ENCODE measurements at places on chromosomes 2 and 18. TPM values are rescaled to one million over a fixed set of nuclear protein-coding genes. Genes with fewer than 3 reads are reported as not detected.

GRCh38 chr2:120901201-120901600, 165.5 kb downstream of the GLI2 start:
- DNase-seq = no peak

GRCh38 chr2:179354739-179355537, 90.3 kb upstream of the SESTD1 start:
- no peak for DNase-seq

DNA sequence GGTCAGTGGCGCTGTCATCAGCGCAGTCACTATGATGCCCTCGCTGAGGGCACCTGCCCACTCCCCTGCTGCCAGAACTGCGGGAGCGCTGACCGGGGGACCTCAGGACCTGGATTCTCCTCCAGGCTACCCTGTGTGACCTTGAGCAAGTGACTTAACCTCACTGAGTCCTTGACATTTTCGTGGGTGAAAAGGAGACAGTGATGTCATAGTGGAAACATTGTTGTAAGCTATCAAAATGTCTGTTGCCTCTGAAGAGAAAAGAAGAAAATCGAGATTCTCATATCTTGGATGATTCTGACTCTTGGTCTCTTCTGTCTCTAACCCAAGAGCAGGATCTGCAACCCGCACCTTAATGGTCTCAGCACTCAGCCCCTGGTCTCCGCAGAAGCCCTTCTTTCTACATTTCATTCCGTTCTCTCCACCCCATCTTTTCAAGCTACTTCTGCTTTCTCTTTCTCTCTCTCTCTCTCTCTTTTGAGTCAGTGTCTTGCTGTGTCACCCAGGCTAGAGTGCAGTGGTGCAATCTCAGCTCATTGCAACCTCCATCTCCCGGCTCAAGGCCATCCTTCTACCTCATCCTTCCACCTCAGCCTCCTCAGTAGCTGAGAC, 978 bp upstream of the TUBA4A start:
- no peak for DNase-seq

- DNase-seq = no peak
Measured at GRCh38 chr2:234320066-234320465, 176.8 kb downstream of the ARL4C start.

DNA sequence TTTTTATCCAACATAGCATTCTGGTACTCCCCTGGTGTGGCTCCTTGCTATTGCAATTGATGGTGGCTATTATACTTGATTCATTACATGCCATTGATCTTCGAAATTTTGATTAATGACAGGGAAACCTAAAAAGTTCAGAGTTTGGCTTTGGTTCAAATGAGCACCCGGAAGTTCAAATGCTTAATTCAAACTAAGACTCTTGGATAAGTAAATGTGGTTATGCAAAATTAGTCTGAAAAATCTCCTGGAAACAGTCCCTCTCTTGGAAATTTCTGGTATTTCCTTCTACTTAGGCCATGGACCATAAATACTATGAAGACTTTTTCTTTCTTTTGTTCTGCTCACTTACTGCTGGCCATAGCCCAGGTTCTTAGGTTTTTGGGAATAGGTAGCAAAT, 65.3 kb upstream of the SMIM21 start:
- DNase-seq = no peak

- no peak for DNase-seq
Measured at GRCh38 chr2:30332791-30333453, 101.6 kb downstream of the LBH start.

GRCh38 chr2:187214306-187214705, 233.7 kb downstream of the CALCRL start:
- no peak for DNase-seq

GRCh38 chr2:126777620-126777978, 121.1 kb upstream of the TEX51 start:
- DNase-seq = no peak

DNA sequence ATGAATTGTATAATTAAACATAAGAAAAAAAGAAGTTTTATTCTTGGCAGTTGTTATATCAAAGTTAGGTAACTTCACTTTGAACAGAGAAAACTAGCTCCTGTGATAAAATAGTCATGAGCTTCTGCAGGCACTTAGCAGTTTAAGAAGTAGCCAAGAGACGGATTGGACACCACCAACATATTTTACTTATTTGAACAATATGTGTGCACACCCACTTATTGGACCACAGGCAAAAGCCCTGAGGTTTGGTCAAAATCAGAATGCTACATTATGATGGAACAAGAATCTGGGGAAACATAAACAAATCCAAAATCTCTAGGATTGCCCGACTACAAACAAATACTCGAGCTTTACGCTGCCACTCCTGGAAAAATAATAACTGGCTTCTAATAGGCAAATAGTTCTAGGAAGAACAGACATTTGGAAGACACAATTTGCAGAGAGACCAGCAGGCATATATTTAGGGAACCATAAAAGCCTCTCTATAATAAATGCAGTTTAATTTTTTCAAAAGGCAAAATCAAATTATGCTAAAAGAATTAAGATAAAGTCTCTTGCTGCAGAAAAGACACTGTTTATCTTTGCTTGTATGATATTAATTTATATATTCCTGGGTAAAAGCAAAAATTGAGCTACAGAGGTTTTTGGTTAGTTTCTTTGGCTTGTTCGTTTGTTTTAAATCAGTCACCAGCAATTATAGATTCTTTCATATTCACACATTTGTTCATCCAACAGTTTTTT, 117.9 kb downstream of the CDC42EP3 start:
- no peak for DNase-seq

GRCh38 chr2:56244911-56245530, 61.2 kb downstream of the CCDC85A start:
- no peak for DNase-seq

DNA sequence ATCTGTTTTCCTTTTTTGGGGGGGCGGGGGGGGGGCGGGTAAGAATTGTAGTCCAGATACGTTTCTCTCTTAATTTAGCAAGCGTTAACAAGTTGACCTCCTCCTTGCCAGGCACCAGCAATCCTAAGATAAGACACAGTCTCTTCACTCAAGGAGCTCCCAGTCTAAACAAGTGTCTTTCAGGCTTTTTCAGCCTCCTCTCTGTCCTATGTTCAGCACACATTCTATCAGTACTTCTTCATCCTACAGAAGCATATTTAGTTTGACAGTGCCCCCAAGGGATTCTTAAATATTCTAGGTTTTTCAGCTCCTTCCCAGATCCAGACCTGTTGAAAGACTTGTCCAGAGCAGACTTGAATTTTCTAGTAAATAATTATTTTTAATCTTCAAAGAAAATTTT, 2.7 kb downstream of the PPP1CB start:
- no peak for DNase-seq

DNA sequence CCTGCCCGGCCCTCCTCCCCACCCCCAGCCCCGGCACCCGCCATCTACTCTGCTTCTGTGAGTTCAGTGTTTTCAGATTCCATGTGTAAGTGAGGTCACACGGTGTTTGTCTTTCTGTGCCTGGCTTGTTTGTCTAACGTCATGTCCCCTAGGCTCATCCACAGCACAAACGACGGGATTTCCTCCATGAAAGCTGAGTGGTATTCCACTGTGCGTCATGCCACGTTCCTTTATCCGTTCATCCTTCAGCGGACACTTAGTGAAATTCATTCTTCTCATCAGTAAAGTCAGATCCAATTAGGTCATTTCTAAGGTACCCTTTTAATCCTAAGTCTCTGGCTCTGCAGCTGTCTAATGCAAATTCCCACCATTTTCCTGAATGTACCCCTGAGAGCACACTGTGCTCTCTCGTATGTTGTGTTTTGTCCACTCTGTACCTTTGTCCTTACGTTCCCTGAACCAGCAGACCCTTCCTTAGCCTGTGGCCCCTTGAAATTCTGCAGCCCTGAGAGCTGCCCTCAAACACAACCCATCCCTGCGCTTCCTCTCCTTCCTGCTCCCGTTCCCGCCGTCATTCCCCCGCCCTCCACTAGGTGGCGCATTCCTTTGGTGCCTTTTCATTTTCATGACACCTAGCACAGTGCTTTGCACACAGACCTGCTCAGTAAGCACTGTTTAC, 44.1 kb downstream of the TRAPPC12 start:
- peak; percentile 57 for DNase-seq

DNA sequence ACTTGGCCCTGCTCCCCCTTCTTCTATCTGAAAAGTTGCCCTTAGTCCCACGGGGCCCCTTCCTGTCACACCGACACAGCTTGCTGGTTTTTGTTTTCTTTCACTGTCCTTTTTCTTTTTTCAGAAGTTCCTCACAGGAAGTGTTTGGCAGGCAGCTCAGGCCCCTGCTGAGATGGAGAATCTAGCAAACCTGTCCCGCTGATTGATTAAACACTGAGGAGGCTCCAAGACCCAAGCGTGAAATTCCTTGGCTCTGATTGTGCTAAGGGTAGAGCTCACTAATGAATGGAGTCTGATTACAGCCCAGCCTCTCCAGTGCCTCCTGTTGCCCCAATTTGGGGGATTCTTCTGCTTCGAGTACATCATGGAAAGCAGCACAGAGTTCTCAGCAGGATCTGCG, 365.9 kb upstream of the MEX3C start:
- DNase-seq = no peak

DNA sequence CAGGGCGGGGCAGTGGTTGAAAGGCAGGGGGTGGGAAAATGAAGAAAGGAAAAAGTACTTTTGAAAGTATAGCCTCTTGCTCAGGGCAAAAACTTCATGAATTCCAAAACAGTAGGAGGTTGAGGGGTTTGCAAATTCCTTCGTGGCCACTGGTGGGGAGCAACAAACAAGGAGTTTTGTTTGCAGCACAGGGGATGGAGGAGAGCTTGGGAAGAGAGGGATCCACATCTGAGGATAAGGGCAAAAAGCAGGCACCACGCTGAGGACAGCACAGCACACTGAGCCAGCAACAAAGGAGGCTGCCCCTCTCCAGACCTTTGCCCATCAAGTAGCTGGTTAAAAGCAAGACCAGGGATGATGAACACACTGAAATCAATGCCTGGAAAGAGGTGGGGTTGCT, 148.9 kb downstream of the TCF4 start:
- no peak for DNase-seq

The SP140 gene
- total RNA-seq = 0.44 TPM

The GREB1 gene
- total RNA-seq = 10.7 TPM

The UGT1A4 gene
- not detected for total RNA-seq

The SYT4 gene
- 1.6 TPM for total RNA-seq

The VAMP8 gene
- total RNA-seq = 30.3 TPM

The IL1RL1 gene
- total RNA-seq = 5.4 TPM

The CYTIP gene
- total RNA-seq = 2.6 TPM
